ENCODE measurements at places on chromosomes 13 and 19. TPM values are rescaled to one million over a fixed set of nuclear protein-coding genes. Genes with fewer than 3 reads are reported as not detected.

The ZNF547 gene
- 1.2 TPM for polyA plus RNA-seq

The ZNF677 gene
- polyA plus RNA-seq = 15.2 TPM

The ZNF627 gene
- 10.8 TPM for polyA plus RNA-seq

The DGKH gene
- polyA plus RNA-seq = 0.88 TPM

The SIGLEC14 gene
- 0.34 TPM for polyA plus RNA-seq

The LIM2 gene
- not detected for polyA plus RNA-seq

The NBEA gene
- polyA plus RNA-seq = 13.7 TPM

The ZNF667 gene
- polyA plus RNA-seq = 2.7 TPM

The KL gene
- polyA plus RNA-seq = 0.19 TPM

The ELSPBP1 gene
- polyA plus RNA-seq = not detected

The CEACAM5 gene
- 1.1 TPM for polyA plus RNA-seq

The ZC3H4 gene
- 16.6 TPM for polyA plus RNA-seq

The CCDC8 gene
- polyA plus RNA-seq = 14.1 TPM

The SLITRK1 gene
- polyA plus RNA-seq = 4.5 TPM

The PLVAP gene
- polyA plus RNA-seq = 35.9 TPM

The FAM216B gene
- not detected for polyA plus RNA-seq

The GJB2 gene
- 1.0 TPM for polyA plus RNA-seq

The HRC gene
- polyA plus RNA-seq = 3.0 TPM

The FUT3 gene
- 0.29 TPM for polyA plus RNA-seq

The CYP4F8 gene
- polyA plus RNA-seq = not detected

The SARS2 gene
- 26.5 TPM for polyA plus RNA-seq

The ZNF296 gene
- polyA plus RNA-seq = 2.1 TPM

The NOVA2 gene
- 13.0 TPM for polyA plus RNA-seq

The CYP4F3 gene
- polyA plus RNA-seq = 0.46 TPM

The FPR1 gene
- polyA plus RNA-seq = 3.1 TPM

The TMEM86B gene
- polyA plus RNA-seq = 7.0 TPM

The SHC2 gene
- 89.9 TPM for polyA plus RNA-seq

The FBXO17 gene
- polyA plus RNA-seq = 4.1 TPM

All from brain (organoid and tissue), 16 donors.